ENCODE measurements at places on chromosomes 13 and 19. TPM values are rescaled to one million over a fixed set of nuclear protein-coding genes. Genes with fewer than 3 reads are reported as not detected.

EXOC3L2 gene
- 0.17 TPM for total RNA-seq

LGI4 gene
- not detected for total RNA-seq

PEPD gene
- 87.3 TPM for total RNA-seq

GDF15 gene
- total RNA-seq: 7.3 TPM

PNMA8A gene
- 4.6 TPM for total RNA-seq

HOOK2 gene
- 5.1 TPM for total RNA-seq

TMIGD2 gene
- total RNA-seq: not detected

DMAC2 gene
- total RNA-seq: 99.0 TPM

CD320 gene
- total RNA-seq: 108 TPM

KANK3 gene
- 0.40 TPM for total RNA-seq

ZNF491 gene
- 5.3 TPM for total RNA-seq

GAPDHS gene
- total RNA-seq: not detected

TUBA3C gene
- 6.2 TPM for total RNA-seq

KIR3DL2 gene
- total RNA-seq: not detected

ZNF223 gene
- 5.4 TPM for total RNA-seq

PROZ gene
- total RNA-seq: not detected

ZNF100 gene
- total RNA-seq: 5.3 TPM

PGLYRP1 gene
- not detected for total RNA-seq

CABP5 gene
- not detected for total RNA-seq

NLRP9 gene
- total RNA-seq: not detected

ERICH4 gene
- not detected for total RNA-seq

FBXL12 gene
- total RNA-seq: 9.0 TPM

CEACAM8 gene
- not detected for total RNA-seq

CNN1 gene
- total RNA-seq: 9.3 TPM

LYPD3 gene
- not detected for total RNA-seq

THSD8 gene
- total RNA-seq: not detected

ADPRHL1 gene
- total RNA-seq: 1.4 TPM

CYP4F2 gene
- total RNA-seq: not detected

VAV1 gene
- total RNA-seq: 0.40 TPM

CLDN10 gene
- not detected for total RNA-seq

ZNF429 gene
- total RNA-seq: 1.3 TPM

F7 gene
- total RNA-seq: 0.11 TPM

ZNF546 gene
- 0.60 TPM for total RNA-seq

CAB39L gene
- total RNA-seq: 2.2 TPM

SOHLH2 gene
- 0.24 TPM for total RNA-seq

GTPBP3 gene
- total RNA-seq: 42.5 TPM

GCDH gene
- 47.0 TPM for total RNA-seq

SHISA7 gene
- total RNA-seq: not detected

SIGLEC8 gene
- not detected for total RNA-seq

IL17D gene
- 0.46 TPM for total RNA-seq

CEACAM21 gene
- total RNA-seq: 0.12 TPM

ZNF560 gene
- total RNA-seq: 5.5 TPM

DLL3 gene
- 3.6 TPM for total RNA-seq

PLK5 gene
- not detected for total RNA-seq

N4BP2L1 gene
- 0.34 TPM for total RNA-seq

SHISA2 gene
- 100 TPM for total RNA-seq

HSPB6 gene
- 0.06 TPM for total RNA-seq

ZNF66 gene
- total RNA-seq: 3.6 TPM

NLRP11 gene
- total RNA-seq: 4.1 TPM

FAM124A gene
- total RNA-seq: 0.46 TPM

CGB8 gene
- total RNA-seq: 31.4 TPM

SIGLEC5 gene
- 0.74 TPM for total RNA-seq

ZNF723 gene
- total RNA-seq: not detected
